ENCODE measurements at places on chromosomes 11 and 22.

DNA sequence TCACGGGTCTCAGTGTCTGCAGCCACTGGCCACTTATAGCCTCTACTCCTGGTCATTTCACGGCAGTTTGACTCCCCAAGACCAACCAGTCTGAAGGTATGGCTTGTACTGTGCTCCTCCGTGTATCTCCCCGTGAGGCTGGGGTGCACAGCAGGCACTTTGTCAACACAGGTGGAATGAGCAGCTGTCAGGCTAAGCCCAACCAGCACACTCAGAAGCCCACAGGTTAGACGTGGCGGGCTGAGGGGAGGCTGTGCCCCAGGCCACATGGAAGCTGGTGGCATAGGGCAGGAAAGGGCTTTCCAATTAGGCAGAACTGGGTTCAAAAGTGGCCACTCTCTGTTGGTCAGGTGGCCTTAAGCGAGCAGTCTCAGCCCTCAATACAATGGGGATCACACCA lies 7.0 kb downstream of the TP53I11 start:
- DNase-seq, result no peak

- no peak for DNase-seq
Measured at GRCh38 chr11:18145025-18145424, 12.7 kb downstream of the MRGPRX3 start.

DNA sequence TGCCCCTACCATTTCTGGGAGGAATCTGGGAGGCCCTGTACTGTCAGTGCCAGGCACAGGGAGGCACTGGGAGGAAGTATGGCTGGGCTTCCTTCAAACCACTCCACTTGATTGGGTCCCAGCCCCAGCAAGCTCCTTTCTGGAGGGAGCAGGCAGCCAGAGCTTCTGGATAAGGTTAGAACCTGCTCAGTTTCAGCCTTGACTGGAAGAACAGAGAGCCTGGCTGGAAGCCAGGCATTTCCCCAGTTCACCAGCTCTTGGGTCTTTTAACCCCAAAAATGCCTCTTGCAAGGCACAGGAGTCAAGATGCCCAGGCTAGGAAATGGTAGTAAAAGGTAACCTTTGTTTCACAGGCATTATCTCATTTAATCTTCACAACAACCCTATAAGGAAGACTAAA lies 9.0 kb upstream of the KCTD14 start:
- no peak for DNase-seq

DNA sequence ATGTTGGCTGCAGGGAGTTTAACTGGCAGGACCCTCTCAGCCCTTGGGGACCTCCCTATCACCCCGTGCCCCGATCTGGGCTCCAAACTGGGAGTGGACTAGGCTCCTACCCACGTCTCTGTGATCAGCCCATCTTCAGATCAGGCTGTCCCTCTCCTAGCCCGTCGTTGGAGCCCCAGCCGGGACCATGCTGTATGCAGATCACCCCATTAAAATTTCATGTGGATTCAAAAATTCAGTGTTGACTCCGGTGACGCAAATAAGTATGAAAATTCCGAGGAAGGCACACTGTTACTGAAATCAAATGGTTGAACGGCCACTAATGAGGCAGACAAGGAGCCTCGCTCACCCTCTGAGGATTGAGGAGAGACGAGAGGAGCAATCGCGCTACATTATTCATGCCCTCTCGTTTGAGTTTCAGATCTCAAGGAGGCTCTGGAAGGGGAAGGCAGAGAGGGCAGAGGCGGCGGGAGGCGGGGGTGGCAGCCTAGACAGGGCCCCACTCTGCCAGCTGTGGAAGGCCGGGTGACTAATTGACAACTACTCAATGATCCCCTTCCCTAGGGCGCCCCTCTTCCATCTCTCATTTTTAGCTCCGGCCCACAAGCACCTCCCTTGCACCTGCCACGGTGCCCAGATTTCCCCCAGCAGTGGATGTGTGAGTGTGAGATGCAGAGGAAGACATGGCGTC lies 255.4 kb downstream of the MIAT start:
- no peak for DNase-seq

GRCh38 chr22:24133187-24133965 lies 47.9 kb upstream of the SUSD2 start:
- DNase-seq, result no peak

DNA sequence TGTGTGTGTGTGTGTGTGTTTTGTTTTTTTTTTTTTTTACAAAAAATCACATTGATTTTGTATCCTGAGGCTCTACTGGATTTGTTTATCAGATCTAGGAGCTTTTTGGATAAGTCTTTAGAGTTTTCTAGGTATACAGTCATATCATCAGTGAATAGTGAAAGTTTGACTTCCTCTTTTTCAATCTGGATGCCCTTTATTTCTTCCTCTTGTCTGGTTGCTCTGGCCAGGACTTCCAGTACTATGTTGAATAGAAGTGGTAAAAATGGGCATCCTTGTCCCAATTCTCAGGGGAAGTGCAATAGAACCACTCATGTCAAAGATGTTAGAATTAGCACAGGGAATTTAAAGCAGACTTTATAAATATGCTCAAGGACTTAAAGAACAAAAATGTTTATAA lies 32.6 kb upstream of the PRDM11 start:
- DNase-seq, result no peak

DNA sequence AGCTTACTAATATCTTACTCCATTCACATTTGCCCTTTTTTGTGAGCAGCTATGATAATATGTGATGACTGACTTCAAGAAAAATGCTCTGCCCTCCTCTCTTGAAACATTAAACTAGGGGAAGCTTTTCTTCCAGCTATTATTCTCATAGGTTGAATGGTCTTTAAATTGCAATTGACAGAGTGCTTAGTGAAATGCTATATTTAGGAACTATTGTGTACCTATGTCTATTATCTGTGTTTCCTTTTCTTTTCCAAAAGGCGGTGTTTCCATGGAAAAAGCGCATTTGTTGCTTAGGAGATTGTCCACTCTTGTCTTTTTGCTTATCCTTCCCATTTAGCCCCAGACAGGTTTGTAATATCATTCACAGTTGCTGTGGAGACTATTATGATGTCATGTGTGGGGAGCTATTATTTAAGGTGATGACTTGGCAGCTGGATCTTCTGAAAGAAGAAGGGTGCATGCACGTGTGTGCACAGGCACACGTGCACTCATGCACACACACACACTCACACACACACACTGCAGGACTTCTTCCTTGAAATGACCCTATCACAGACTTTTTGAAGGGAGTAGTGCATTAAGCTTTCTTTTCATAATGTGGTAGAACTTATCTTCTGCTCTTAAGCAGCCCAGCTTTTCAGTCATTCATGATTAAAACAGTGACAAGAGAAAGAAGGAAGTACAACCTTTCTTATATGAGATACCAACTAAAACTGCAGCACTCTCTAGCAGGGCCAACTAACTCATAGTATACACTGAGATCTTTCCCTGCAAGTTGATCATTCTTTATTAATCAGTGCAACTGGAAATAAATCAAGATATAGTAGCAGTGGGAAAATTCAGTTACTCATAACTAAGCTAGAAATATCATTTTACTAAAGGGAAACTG lies 340.8 kb upstream of the MTNR1B start:
- DNase-seq, result no peak

- DNase-seq, result no peak
Measured at GRCh38 chr11:69427337-69427736, 54.1 kb upstream of the LINC01488 start.

DNA sequence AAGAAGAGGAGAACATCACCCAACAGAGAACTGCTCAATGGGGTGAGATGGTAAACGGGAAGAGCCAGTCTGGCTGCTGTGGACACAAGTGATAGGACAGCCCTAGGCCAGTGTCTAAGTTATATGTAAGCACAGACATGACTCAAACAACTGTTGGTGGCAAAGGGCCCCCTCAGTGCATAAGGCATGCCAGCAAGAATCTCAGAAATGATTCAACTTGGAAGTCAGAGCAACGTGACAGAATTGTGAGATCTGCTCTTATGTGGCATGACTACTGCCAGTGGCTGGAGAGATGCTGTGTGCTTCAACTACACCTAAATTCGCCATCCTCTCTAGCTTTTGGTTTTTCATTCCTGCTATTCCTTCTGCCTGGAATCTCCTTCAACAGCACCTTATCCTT lies 7.4 kb downstream of the SLN start:
- no peak for DNase-seq

GRCh38 chr11:122803306-122803705 lies 35.0 kb upstream of the CRTAM start:
- DNase-seq, result no peak

DNA sequence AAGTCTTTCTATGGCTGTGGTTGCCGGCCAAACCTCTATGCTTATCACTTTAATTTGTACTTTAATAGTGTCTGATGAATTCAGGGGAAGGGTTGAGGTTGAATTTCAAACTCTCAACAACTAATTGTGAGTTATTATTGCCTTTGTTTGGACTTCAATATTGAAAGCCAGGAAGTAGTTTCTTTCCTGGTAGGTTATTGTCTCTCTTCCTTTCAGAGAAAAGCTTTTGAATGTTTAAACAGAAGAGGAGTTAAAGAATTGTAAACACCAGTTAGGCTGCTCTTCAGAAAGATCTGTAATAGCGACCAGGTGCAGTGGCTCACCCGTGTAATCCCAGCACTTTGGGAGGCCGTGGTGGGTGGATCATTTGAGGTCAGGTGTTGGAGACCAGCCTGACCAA lies 22.2 kb downstream of the NNMT start:
- DNase-seq, result no peak

DNA sequence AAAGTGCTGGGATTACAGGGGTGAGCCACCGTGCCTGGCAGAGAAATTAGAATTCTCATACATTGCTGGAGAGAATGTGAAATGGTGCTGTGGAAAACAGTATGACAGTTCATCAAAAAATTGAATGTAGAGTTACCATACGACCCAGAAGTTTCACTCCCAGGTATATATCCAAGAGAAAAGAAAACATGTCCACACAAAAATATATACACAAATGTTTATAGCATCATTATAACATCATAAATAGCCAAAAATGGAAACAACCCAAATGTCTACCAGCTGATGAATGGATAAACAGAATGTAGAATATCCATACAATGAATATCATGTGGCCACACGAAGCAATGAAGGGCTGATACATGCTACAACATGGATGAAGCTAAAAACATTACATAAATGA lies 34.6 kb downstream of the MED15 start:
- no peak for DNase-seq

DNA sequence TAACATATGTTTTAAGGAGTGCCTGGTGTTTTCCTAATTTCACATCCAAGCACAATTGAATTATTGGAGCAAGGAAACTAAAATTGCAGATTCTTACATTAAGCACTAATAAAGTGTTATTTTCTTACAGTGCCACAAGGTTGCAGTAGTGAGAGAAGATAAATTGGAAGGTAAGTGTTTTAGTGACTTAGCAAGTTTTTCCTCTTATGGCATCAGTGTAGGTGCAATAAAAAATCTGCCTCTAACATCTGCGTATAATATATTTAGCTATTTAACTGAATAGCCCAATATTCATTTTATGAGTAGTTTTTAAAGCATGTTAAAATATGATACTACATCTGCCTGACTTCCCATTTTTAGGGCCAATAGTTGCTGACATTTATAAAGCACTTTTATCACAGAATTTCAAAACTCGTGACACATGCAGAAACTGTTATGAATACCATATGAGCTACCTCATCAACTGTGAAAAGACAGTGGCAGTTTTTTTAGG lies 19.0 kb downstream of the POLD3 start:
- DNase-seq, result no peak

DNA sequence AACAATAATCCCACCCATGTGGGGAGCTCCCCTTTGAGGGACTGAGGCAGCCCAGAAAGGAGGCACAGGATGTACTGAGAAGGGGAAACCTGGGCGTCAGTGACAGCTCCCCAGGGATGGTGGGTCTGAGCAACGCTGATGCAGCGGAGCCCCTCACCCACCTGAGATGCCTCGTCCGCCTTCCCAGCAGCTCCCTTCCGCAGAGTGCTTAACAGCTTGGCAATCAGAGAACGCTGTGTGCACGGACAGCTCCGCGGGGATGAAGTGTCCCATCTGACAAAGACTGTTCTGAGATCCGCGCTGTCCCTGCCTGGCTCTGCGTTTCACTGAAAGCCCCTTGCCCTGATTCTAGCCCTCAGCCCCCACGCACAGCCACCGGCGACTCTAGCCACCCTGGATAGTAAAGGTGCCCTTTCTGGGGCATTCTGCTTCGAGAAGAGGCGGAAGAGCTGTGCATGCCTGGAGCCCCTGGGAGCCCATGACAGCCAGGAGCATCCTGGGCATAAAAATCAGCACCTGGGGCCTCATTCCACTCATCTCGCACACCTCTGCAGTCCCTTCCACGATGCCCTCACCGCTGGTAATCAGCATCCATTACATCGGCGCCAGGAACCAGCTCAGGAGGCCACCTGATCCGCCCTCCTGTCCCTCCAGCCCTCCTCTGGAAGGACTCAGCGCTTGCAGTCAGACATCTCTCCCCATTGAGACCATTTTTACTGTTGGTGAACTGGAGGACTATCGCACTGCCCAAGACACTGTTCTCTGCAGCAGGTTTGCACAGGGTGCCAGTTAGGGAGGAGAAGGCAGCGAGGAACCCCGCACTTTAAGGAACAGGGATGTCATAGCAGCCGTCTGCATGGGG lies 10.7 kb downstream of the KCNJ5 start:
- DNase-seq, result no peak

DNA sequence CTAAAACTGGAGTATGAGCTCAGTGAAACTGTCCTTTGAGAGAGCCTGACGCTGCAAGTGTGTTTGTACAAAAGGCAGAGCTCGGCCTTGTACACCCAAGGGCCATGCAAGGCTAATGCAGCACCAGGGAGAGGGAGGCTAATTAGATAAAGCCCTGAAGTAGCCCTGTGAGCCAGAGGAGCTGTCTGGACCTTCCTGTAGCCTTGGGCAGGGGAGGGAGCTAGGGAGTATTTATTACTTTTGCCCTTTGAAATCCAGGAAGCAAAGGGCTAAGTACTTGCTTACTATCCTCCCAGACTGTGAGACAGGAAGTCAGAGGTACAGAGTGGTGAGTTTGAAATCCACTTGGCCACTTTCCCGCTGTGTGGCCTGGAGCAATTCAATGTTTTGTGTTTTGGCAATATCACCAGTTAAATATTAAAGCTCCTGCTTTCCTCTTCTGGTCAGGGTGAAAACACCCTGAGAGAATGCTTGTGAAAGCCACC lies 10.2 kb upstream of the LDHA start:
- DNase-seq, result no peak

GRCh38 chr11:59854871-59855270 lies 9.6 kb upstream of the CBLIF start:
- no peak for DNase-seq

DNA sequence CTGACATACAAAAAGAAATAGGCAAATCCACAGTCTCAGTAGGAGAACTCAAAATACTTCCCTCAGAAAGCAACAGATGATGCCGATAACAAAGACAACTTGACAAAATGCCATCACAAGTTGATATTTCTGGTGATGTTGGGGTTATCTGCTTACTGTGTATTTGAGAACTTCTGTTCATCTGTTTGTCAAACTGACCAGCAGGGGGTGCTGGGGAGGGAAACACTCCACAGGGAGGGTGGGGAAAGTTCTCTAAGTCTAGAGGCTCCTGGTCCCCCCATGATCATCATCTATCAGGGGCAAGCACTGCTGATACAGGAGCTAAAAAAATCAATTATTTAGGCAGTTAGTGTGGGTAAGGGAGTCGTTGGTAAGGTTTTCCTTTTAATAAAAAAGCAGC lies 19.2 kb downstream of the GLYATL1 start:
- no peak for DNase-seq
